ENCODE measurements at places on chromosomes 13 and 19.

GRCh38 chr19:40178756-40179155 lies 12.5 kb upstream of the MAP3K10 start:
- DNase-seq = no peak

- no peak for DNase-seq
These were observed 342 bp downstream of the DDX49 start for GRCh38 chr19:18919900-18920214.

DNA sequence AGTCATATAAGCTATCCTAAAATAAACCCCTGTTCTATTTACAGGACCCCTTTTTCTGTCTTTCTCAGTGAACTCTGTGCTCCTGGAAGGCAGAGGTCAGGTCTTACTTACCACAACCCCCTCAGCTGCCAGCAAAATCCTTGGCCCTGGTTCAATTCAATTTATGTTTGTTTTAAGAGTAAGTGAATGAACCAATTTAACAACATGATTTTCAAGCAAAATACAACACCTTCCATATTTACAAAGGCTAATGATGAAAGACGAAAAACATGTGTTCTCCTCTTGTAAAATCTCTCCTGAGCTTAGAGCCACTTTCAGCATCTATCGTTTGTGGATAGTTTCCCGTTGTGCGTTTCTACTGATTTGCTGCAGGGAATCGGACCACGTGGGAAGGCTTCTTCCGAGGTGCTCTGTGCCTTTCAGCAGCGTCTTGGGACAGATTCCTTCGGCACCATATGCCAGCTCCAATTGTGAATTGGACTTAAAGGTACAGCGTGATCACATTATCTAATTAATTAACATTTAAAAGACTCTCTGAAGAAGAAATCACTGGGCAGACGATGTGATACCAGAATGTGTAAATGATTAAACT lies 411.7 kb downstream of the IRS2 start:
- no peak for DNase-seq

- no peak for DNase-seq
These were observed 484.6 kb downstream of the OLFM4 start for GRCh38 chr13:53513226-53513625.

- DNase-seq = no peak
These were observed 599.5 kb upstream of the PCDH9 start for GRCh38 chr13:67829641-67830040.

GRCh38 chr13:88031980-88032559 lies 360.9 kb downstream of the SLITRK5 start:
- no peak for DNase-seq

GRCh38 chr19:15123900-15124299 lies 16.7 kb downstream of the SYDE1 start:
- peak; percentile 76 for DNase-seq

- no peak for DNase-seq
These were observed 86.7 kb downstream of the ZAR1L start for GRCh38 chr13:32228330-32229041.

- no peak for DNase-seq
These were observed 2.6 kb upstream of the CACNG7 start for GRCh38 chr19:53906211-53907192.

DNA sequence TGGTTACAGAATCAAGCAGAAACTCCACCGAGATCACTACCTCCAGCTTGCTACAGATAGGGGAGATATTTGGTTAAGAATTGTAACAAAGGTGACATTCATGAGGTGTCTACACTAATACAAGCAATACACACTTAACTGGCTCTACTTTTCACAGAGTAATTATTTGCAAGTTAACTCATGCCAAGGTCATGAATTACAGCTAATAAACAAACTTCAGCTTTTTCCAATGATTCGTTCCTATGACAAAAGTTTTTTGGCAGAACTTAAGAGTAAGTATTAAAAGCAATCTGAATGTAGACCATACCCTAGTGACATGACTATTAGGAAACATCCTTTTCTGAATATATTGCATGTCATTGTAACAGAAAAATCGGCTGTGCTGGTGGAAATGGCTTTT lies 72.1 kb downstream of the LHFPL6 start:
- no peak for DNase-seq

DNA sequence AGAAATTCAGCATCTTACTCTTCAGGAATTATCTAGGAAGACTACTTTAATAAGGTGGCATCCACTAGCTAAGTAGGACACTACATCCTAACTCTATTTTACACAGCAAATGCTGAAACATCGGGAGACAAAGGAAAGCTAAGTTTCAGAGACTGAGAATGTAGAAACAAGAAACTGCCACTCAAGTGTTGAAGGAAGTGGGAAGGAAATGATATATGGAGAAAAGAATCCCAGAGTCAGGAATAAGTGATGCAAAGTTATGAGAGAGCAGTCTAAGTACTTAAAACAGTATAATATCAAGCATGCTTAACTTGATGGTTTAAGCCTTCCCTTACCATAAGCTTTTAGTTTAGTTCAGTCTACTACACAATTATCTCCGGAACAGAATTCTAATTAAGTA lies 52.4 kb downstream of the RBM26 start:
- no peak for DNase-seq

DNA sequence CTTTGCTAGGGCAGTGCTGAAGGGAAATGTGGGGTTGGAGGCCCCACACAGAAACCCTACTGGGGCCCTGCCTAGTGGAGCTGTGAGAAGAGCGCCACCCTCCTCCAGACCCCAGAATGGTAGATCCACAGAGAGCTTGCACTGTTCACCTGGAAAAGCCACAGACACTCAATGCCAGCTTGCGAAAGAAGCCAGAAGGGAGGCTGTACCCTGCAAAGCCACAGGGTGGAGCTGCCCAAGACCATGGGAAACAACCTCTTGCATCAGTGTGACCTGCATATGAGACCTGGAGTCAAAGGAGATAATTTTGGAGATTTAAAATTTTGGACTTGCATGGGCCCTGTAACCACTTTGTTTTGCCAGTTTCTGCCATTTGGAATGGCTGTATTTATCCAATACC lies 615.4 kb upstream of the MIR17HG start:
- no peak for DNase-seq

DNA sequence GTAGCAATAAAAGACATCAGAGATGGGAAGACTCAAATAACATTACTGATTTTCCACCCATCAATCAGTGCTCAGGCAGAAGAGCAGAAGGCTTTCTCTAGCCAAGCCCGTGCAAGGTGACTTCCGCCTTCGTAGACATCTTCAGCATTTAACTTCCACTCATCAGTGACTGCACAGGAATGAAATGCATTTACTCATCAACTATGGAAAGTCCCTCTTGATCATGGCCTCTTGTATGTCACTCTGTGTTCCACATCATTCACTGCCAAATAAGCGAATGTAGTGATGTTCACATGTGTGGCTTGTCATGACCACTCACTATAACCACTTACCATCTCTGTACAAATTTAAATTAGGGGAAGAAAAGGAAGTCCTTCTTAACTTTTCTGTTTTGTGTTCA lies 49.4 kb downstream of the SACS start:
- no peak for DNase-seq

- DNase-seq = no peak
These were observed 278 bp upstream of the ZNF274 start for GRCh38 chr19:58182577-58182988.

DNA sequence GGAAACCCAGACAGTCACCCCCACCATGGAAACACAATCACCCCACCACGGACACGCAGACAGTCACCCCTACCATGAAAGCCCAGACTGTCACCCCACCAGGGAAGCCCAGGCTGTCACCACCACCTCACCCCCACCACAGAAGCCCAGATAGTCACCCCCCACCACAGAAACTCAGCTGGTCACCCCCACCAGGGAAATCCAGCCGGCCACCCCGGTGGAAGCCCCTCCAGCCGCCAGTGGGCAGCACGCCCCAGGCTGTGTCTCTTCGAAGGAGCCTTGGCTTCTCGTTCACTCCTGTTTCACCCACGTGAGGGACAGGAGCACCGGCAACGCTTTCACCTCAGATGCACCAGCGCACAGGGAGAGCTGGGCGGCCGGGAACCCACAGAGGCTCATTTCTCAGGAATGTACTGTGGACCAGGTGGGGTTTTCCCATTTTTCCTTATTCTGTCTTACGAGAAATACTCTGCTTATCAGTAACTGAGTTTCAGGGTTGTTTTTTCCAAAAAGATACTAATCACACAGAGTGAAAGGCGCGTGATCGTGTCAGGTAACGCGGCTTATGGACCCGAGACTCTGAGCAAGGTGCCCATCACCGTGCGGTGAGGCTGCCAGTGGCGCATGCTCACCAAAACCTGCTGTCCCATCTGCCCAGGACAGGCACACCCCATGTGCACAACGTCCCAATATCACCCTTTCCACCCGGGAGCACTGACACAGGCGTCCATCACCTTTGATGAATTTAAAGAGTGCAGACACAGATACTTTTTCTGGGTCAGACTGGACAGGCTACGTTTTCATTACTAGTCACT lies 28.0 kb downstream of the CARS2 start:
- DNase-seq = no peak

GRCh38 chr13:40060296-40061007 lies 405.0 kb downstream of the COG6 start:
- DNase-seq = no peak

GRCh38 chr19:18945297-18945696 lies 4.3 kb upstream of the HOMER3 start:
- no peak for DNase-seq

GRCh38 chr13:64273780-64274179 lies 2858.1 kb upstream of the PCDH20 start:
- DNase-seq = no peak

DNA sequence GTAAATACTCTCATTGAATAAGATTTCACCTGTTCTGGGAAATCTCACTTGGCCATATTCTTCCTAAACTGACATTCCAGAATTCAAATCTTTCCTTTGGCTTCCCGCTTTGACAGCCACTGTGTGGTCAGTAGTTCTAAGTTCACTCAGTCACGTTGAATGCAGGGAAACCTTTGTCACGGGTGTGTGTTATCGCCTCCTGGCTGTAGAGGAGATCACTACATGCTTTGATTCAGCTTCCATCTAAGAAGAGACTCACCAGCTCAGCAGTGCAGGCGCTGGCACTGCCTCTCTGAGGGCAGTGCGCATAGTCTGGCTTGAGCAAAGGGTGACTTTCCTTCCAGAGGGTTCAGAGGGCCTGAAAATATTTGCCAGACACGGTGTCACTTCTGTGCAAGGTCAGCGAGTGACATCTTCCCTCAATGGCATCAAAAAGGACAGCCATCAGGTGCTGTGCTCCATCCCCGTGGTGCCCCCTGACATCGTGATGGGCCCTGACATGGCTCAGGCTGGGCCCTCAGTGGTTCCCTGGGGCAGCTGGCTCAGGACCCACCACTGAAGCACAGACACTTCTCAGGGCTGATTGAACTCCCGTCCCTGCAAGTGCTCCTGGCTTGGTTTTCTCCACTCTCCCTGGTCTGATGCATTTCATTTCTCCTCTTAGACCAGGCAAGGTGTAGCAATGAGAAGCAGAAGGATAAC lies 635.4 kb upstream of the ARGLU1 start:
- no peak for DNase-seq

DNA sequence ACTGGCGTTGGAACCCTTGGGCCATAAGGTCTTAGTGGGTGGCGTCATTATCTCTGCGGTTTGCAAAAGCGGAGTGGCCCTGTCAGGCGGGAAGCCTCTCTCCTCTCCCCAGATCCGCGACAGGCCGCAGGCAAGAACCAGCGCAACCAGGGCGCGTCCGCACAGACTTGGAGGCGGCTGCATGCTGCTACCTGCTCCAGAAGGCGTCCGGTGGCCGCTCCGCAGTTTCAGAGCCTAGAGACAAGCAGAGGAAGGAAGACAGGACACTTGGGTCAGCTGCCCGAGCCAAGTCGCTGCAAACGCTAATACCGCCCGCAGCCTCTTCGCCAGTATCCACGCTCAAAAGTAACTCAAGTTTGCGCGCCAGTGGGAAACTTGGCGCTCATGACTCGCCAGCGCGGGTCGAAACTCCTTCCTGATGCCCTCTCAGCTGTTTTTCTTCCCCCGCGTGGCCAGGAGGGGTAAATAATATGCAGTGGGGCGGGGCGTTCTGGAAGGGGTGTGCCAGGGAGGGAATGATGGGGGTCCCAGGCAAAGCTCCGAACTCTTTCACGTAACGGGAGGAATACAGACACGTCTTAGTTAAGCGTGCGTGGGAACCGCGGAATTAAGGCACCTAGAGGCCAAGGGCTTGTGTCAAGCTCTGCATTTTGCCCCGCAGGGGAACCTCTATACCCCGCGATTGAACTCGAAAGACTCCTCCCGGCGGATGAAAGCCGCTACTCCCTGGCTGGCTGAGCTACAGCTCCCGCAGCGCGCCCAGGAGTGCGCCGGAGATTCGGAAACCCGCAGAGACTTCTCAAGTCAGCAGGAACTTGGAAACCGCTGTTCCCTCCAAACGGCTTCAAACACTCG lies at the start of gene EDNRB:
Gene EDNRB (minus strand): TSS at position 441 of the 855 bp plus-strand sequence. CDS start 258 bp downstream, at position 183.
- DNase-seq = no peak

DNA sequence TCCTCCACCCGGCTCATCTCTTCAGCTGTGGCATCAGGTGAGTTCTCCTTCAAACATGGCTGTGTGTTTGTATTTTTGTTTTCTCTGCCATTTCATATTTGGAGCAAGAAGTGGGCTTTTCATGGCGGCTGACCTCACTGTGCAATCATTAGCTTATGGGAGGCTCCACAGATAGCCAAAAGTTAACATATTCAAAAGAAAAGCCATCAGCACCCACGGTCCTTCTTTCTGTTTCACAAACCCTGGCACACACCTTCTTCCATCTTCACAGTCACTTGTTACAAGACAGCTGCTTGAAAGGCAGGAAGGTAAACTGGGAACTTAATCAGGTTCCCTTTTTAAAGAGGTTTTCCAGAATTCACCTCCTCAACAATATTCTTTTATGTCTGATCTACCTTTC lies 69.3 kb upstream of the ATP12A start:
- DNase-seq = no peak

DNA sequence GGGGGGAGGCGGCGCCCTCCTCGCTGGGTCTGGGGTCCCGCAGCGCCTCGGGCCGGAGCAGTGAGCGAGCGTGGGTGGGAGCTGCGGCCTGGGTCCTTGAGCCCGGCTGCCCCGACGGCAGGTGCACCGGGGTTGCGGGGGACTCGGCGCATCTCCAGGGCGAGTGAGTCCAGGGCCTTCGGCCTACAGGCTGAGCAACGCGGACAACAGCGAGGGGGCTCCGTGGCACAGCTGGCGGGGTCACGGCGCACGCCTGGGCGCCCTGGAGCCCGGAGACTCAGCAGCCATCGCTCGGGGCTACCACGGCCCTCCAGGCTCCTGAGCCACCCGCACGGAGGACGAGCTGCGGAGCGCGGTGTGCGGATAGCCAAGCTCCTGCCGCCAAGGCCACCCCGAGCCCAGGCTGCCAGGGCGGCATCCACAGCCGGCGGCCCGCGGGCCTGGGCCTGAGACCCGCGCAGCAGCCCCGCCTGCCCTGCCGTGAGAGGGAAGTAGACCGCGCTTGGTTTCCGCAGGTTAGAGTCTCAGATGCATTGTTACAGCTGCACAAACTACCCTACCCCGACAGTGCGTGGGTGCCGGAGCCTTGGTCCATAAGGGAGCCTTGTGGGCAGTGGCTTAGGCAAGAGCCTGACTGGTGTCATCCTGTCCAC lies 253.9 kb upstream of the SGCG start:
- DNase-seq = no peak
